CD14-positive monocyte (primary cell): ENCODE measurements at places on chromosomes 4 and X.

DNA sequence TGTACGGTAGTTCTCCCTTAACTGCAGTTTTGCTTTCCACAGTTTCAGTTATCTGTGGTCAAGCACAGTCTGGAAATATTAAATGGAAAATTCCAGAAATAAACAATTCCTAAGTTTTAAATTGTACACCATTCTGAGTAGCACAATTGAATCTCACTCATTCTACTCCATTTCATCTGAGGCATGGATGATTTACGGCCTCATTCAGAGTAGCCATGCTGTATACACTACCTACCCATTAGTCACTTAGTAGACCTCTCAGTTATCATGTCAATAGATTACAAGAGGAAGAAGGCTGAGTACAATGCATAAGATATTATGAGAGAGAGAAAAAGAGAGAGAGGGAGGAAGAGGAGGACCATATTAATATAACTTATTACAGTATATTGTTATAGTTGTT is 77.5 kb downstream of the ENOX2 start:
- no peak for DNase-seq

DNA sequence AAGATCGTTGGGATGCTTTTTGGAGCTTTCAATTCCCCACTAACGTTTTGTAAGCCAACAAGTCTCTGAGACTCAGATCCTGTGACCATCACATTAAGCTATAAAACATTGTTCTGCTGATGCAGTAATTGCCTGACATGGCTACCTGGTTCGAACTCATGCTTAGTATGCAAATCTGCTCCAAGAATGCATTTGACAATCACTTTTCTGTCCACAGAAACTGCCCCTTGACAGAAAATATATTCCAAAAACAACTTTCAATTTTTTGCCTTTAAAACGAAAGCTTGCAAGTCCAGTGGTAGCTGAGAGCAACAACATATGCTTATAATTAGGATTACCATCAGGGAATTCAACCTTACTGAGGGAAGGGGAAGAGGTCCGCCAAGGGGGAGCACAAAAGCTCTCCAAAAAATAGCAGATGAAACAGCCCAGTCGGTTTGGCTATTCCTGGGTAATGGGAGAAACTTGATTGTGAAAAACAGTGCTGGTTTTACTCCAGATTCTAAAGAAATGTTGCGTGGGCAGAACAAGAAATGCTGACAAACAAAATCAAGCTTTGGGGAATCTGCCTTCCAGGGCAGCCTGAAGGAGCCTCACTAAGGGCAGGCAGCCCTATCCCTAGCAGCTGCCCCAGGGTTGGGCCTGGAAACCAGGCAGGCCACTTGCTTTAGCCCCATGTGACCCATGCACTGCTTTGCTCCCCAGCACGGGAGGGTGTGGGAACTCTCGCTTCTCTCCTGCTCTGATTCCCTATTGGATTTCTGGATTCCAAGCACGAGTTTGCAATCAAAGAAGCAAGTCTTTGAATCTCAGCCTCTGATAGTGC is 160.7 kb upstream of the LDB2 start:
- DNase-seq: no peak

DNA sequence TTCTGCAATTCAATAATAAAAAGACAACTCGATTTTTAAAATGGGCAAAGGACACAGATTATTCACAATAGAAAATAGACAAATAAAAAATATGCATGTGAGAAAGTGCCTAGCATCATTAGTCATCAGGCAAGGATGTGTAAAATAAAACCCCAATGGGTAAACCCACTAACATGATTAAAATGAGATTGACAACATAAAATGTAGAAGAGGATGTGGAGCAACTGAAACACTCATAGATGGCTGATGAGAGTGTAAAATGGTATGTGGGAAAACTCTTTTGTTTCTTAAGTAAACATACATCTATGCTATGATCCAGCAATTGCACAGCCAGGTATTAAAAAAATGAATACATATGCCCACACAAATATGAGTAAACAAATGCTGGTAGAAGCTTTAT is 177.6 kb downstream of the IQCM start:
- no peak for DNase-seq

GRCh38 chr4:169033660-169034059 is 23.6 kb upstream of the CBR4 start:
- no peak for DNase-seq

- DNase-seq: no peak
These were observed 56.9 kb upstream of the TMEM33 start for GRCh38 chr4:41878170-41878969.

DNA sequence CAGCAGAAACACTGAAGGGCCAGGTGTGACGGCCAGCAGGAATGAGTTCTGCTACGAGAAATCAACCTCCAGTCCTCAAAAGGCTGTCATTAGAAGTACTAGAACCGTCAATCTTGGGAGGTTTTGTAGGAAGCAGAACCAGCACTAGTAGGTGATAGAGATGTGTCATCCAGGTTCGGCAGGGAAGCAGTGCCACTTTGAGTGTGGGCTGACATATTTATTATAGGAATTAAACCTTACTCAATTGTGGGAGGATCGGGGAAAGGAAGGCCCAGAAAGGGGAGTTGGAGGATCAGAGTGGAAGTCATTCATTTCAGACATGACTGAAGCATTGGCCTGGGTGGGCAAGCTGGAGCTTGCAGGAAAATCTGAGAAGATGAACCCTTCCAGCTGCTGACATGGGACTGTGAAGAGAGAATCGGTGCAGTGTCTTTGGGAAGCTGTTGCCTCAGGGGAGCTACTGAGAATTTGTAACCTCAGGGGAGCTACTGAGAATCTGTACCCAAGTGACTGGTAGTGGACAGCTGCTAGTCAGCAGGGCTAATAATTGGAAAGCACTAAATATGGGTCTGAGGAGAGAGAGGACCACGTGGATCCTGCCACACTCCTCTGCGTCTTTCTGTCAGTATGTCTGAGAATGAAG is 177.4 kb downstream of the SPRY1 start:
- DNase-seq: no peak

DNA sequence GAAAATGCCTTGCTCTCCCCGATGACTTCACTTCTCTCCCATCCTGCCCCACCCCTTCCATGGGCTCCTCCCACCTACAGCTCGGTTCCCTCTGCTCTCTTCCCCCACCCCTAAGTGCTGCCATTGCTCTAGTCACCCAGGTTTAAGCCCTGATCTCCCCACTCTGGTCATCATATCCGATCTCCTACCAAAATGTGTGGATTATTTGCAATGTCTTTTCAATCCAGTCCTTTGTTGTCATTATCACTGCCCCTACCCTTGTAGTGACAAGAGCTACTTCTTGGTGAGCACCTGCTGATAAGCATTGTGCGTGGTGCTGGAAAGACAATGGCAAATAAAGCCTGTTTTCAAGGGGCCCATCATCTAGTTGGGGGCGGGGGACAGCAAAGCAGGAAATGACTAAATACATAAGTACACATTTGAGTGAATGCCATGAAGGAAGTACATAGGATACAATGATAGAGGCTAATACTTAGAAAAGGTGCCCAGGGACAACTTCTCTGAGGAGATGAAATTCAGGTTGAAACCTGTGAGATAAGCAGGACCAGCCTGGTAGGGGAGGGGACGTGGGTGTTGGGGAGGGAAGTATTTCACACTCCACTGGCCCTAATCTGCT is 63.8 kb downstream of the DLG3 start:
- no peak for DNase-seq

DNA sequence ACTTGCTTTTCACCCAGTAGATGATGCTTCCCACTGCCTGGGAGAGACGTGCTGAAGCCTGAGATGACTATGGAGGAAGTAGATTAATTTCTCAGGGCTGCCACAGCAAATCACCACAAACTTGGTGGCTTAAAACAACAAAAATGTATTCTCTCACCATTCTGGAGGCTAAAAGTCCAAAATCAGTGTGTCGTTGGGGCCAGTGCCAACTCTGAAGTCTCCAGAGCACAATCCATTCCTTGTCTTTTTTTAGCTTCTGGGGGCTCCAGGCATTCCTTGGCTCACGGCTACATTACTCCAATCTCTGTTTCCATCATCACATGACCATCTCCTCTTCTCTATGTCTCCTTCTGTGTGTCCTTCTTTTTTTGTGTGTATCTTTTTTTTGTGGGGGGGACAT is 105.8 kb upstream of the C1QTNF7 start:
- DNase-seq: no peak

GRCh38 chr4:99379571-99379970 is 27.0 kb upstream of the ADH1C start:
- no peak for DNase-seq

DNA sequence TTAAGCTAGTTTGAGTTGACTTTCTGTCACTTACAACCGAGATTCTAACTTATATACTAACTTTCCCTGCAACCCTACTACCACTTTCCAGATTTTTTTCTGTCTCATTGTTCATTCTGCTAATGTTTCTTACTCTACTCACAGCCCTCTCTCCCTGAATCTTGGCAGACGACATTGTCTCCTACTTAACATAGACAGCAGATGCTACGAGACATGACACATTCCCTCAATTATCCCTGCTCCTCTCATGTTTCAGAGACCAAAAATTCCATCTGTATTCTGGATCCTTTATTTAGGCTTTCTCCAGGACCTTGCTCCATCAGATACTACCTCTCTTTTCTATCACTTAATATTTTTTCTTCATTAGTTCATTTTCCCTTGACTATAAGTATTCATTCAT is 379.1 kb upstream of the TEX13C start:
- no peak for DNase-seq

DNA sequence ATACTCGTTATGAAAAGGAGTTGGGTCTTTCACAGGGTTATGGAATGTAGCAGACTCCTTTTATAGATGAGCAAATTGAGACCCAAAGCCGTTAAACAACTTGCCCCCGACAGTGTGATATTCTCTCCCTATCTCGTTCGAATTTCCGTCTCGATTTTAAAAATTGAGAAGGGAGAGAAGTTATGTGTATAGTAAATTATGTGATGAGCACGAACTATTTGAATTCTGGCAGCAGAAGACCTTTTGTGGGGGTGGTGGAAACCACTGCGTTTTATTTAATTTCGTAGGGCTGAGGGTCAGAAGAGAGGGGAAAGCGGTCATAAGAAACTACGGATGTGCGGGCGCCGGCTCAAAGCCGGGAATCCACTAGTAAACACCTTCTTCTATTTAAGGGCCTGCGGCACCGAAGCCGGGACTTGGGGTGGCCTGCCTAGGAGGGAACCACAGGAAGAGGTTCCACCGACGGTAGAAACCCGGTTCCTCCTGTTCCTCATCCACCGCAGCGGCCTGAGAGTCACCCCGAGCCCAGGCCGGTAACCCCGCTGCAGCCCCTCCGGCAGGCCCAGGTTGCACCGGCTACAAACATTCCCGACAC is 1.5 kb upstream of the DDX3X start:
- no peak for DNase-seq

GRCh38 chrX:27998666-27999065 is 17.4 kb upstream of the DCAF8L1 start:
- no peak for DNase-seq

DNA sequence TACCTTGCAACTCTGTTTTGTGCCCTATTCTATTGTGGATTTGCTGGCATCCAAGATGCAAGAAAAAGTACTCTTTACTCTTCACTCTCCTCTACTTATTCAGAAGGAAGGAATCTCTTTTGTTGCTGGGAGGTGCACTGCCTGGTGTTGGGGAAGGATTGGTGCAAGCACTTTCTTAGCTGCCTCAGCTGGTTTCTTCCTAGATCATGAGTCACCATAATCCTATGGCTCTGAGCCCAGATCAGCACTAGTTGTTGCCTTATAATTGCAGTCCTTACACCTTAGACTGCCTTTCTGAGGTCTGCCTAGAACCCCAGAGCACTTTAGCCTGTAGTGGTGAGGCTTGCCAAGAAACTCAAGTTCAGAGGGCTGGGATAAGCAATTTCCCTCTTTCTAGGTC is 37.0 kb upstream of the CT83 start:
- no peak for DNase-seq

GRCh38 chr4:134390319-134390718 is 188.7 kb upstream of the PABPC4L start:
- DNase-seq: no peak

GRCh38 chr4:11546391-11547175 is 117.9 kb upstream of the HS3ST1 start:
- no peak for DNase-seq

- DNase-seq: no peak
These were observed 923.8 kb downstream of the RAPGEF2 start for GRCh38 chr4:160026721-160027120.

DNA sequence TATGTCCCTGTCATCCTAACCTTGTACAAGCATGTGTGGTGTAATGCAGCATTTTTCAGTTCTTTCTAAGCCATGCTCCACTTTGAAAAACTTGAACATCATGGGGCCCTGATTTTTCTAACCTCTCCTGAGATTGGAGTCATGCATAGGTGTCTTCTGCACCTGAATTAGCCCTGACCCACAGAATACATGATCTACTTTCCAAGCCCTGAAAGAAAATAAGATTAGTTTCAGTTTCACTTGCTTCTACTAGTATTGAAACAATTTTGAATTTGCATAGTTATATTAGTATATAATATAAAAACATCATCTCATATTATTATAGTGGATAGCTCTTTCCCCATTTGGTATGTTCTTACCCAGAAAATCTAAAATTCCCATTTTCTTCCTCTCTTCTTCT is 178.2 kb downstream of the HS3ST1 start:
- DNase-seq: no peak

- no peak for DNase-seq
These were observed 56.5 kb downstream of the ARAP2 start for GRCh38 chr4:36187723-36188333.
